H9 (cell line): ENCODE measurements at places on chromosomes 11 and 22. TPM values are rescaled to one million over a fixed set of nuclear protein-coding genes. Genes with fewer than 3 reads are reported as not detected.

The LRRC74B gene
- not detected in 2 replicates for total RNA-seq

The CECR2 gene
- total RNA-seq: 145 and 154 TPM in 2 replicates

The TNNT3 gene
- total RNA-seq: not detected in 2 replicates

The MAPK8IP2 gene
- 5.7 and 5.9 TPM in 2 replicates for total RNA-seq

DNA sequence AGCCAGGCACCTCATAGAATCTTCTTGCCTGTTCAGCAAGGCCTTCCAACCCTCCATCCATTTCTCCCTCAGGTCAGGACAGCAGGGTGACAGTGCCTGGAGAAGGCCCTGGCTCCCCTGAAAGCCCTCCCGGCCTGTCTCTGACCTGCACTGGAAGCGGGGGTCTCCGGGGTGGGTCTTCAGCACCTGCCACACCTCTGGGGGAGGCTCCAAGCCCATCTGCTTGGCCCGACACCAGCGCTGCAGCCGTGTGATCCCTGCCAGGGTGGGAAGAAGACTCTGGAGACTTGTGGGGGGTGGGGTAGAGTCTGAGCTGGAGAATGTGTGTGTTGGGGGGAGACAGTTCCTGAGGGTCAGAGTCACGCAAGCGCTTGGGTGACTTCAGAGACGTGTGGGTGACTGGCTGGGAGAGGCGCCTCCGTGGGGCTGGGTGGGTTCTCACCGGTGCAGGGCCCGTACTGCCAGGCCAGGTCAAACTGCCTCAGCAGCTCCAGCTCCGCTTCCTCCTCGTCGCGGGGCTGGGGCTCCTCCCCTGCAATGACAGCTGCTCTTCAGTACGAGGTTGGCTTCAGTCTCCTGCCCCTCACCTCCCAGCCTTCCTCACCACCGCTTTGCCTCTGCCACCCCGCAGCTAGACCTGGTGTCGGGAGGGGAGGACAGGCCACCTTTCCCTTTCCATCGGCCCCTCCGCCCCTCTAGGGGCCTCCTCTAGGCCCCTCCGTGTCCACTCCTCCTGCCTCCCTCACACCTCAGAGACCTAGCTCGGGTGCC, 615 bp downstream of the POLD4 start:
- H3K36me3 ChIP-seq: no peaks in the 10 kb centered on the region
- no peaks in the 10 kb centered on the region for H3K27me3 ChIP-seq
- H3K27ac ChIP-seq: no peak overlapping the region
- peak; percentile 51 for DNase-seq
- H3K4me1 ChIP-seq: no peaks in the 10 kb centered on the region

DNA sequence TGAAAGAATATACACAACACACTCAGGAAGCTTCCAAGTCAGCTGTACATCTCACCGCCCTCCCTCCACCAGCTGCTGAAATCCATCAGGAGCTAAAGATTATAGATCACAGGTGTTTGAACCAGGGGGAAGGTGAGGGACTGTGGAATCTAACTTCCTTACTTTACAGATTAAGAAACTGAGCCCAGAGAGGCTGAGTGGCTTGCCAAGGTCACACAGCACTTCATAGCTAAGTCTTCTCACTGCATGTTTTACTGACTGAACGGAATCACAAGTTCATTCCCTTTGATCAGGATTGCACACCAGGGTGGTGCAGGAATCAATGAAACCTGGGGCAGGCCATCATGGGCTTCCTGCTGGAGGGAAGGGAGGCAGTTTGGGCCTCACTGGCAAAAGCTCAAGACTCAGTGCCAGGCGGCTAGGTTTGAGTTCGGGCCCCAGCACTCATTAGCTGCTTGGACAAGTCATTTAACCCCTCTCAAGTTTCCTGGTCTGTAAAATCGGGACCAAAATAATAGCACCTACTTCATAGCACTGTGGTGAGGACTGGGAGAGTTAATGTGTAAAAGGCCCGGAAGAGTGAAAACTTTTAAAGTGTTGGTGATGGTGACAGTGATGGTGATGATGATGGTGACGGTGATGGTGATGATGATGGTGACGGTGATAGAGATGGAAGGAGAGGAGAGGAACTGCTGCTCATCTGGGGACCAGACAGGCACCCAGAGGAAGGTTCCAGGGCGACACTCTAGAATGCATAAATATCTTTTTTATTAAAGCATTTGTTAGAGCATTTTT, 8.2 kb downstream of the CD5 start:
- no peak for DNase-seq
- H3K36me3 ChIP-seq: no peaks in the 10 kb centered on the region
- no peaks in the 10 kb centered on the region for H3K27me3 ChIP-seq
- H3K4me1 ChIP-seq: no peaks in the 10 kb centered on the region
- H3K4me3 ChIP-seq: no peak overlapping the region
- H3K27ac ChIP-seq: no peak overlapping the region

DNA sequence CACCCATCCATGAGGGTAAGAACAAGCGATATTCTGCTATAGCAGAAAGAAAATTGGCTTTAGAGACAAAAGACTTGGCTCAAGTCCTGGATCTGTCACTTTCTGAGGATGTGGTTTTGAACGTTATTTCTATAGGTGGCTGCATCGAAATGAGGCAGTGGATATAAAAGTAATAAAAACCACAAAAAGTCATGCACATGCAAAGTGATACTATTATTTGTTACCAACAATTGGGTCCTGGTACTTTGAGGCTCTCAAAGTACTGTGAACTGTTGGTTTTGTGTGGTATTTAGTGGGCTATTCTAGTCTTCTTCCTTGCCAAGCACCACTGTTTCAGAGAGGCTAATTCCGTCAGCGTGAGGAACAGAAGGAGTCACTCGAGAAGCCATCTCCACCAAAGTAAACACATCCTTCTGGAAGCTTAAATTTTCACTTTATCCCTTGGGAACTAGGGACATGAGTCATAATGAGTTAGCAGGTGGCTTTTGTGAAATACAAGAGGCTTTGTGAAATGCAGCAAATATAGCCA, 13.1 kb downstream of the UBASH3B start:
- H3K4me1 ChIP-seq: no peaks in the 10 kb centered on the region
- peaks cover 5% of the 10 kb centered on the region for H3K36me3 ChIP-seq
- no peak overlapping the region for H3K4me3 ChIP-seq
- no peak overlapping the region for H3K27ac ChIP-seq
- no peak for DNase-seq

DNA sequence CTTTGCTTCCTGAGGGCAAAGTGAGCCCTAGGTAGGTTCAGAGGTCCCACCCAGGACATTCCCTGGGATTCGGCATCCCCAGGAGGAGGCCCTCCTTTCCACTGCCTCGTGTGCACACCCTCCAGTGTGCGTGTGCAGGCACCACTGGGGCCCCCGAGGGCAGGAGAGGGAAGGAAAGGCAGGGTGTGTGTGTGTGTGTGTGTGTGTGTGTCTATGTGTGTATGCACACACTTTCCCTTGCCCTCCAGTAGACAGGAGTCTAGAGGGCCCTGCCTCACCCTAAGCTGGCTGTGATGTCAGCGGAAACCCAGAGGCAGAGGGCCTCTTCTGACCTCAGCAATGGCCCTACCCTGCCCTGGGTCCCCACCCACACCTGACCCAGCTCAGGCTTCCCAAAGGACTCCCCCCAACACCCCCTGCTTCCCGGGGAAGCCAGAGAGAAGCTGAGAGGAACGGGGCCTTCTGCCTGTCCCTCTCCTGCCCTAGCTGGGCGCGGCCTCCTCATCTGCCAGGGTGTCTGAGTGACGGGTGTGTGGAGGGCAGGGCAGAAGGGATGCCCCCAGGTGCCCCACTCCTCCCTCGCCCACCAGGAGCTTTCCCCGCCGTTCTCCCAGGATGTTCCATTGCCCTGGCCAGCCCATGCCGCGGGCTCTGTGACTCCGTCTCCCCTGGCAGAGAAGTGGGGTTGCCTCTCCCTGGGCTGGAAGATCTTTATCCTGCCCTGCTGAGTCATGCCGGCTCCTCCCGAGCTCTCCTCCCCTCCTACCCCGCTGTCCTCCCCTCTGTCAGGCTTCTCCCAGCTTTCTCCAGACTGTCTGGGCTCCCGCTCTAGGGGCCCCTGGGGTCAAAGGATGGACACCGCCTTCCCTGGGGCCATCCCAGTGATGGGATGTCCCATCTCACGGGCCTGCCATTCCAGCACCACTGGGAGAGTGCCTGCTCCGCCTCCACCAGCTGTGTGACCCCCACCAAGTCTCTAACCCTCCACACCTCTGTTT, 6.0 kb upstream of the CLCF1 start:
- no peaks in the 10 kb centered on the region for H3K4me1 ChIP-seq
- DNase-seq: no peak
- no peak overlapping the region for H3K27ac ChIP-seq
- H3K4me3 ChIP-seq: no peak overlapping the region; the same call in 2 of the 3 replicates

GRCh38 chr11:84389696-84390095, 1103.5 kb upstream of the CCDC90B start:
- no peaks in the 10 kb centered on the region for H3K4me1 ChIP-seq
- no peak overlapping the region for H3K27ac ChIP-seq
- no peaks in the 10 kb centered on the region for H3K27me3 ChIP-seq
- DNase-seq: no peak
- H3K36me3 ChIP-seq: no peaks in the 10 kb centered on the region

DNA sequence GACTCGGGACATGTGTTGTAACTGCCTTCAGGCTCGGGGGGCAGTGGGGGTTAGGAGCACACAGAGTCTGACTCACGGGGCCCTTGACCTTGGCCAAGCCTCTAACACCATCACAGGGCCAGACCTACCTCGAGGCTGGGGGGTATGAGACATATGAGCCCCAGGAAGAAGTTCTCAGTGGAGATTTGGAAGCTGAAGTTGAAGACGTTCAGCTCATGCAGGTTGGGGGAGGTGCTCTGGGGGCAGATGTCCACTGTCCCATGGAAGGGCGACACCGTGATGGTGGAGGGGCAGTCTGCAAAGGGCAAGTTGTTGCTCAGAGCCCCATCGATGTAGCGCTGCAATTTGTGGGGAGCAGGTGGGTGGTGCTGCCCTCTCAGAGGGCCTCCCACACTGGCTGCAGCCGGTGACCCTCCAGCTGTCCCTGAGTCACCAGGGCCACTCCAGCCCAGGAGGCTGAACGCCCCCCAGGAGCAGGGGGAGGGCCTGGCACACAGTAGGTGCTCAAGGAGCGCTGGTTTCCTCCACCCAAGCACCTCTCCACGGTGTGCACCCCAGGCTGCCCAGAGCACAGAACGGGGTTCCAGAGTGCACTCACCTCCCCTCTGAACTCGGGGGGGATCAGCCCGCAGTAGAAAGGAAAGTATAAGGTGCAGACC, 2.5 kb downstream of the PNPLA5 start:
- H3K4me1 ChIP-seq: no peaks in the 10 kb centered on the region
- no peaks in the 10 kb centered on the region; the same call in 1 of the 2 replicates for H3K27me3 ChIP-seq
- no peak overlapping the region for H3K27ac ChIP-seq

- peaks cover 7% of the 10 kb centered on the region; the same call in 1 of the 2 replicates for H3K36me3 ChIP-seq
- H3K27me3 ChIP-seq: no peaks in the 10 kb centered on the region
- H3K4me1 ChIP-seq: no peaks in the 10 kb centered on the region; the same call in 1 of the 2 replicates
- no peak overlapping the region for H3K27ac ChIP-seq
- no peak for DNase-seq
Measured at GRCh38 chr22:35440129-35440528, 40.2 kb downstream of the MCM5 start.

- peaks cover 25% of the 10 kb centered on the region for H3K36me3 ChIP-seq
- H3K27me3 ChIP-seq: no peaks in the 10 kb centered on the region
- peak overlapping the region; percentile 92 for H3K4me3 ChIP-seq
- no peak overlapping the region for H3K27ac ChIP-seq
- peaks cover 9% of the 10 kb centered on the region; the same call in 1 of the 2 replicates for H3K4me1 ChIP-seq
Measured at GRCh38 chr11:65183201-65183891, 1.6 kb downstream of the CAPN1 start.

DNA sequence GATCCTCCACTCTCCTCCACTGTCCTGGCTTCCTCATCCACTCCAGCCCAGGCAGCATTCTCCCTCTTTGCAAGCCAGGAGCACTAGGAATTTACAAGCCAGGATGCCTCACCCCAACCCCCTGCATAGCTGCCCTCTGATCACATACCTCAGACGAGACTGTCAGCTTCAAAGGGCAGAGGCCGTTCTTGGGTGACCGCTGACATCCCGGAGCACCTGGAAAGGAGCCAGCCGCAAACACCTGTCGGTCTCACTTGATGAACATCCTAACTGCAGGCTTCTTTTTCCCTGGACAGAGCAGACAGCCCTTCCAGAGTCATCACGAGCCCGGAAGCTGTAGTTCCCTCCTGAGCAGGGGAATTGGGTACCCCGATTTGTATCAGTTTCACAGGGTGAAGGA, 451.3 kb upstream of the B3GAT1 start:
- no peaks in the 10 kb centered on the region for H3K36me3 ChIP-seq
- H3K27me3 ChIP-seq: no peaks in the 10 kb centered on the region
- H3K4me1 ChIP-seq: no peaks in the 10 kb centered on the region
- DNase-seq: no peak
- no peak overlapping the region for H3K27ac ChIP-seq

- H3K27ac ChIP-seq: no peak overlapping the region
- peaks cover 3% of the 10 kb centered on the region; the same call in 1 of the 2 replicates for H3K4me1 ChIP-seq
- H3K36me3 ChIP-seq: peaks cover 2% of the 10 kb centered on the region; the same call in 1 of the 2 replicates
Measured at GRCh38 chr11:83019888-83020579, 51.7 kb downstream of the RAB30 start.

DNA sequence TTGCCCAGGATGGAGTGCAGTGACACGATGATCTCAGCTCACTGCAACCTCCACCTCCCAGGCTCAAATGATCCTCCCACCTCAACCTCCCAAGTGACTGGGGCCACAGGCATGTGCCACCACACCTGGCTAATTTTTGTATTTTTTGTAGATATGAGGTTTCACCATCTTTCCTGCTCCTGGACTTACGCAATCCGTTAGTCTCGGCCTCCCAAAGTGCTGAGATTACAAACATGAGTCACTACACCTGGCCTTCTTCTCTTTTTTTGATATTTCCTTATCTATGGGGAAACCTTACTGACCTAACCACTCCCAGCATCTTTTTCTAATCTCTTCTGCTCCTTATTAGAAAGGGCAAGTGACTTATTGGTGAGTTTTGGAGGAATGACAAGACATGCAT, 121.7 kb upstream of the CHORDC1 start:
- H3K4me1 ChIP-seq: no peaks in the 10 kb centered on the region
- no peaks in the 10 kb centered on the region for H3K36me3 ChIP-seq
- H3K27me3 ChIP-seq: no peaks in the 10 kb centered on the region

DNA sequence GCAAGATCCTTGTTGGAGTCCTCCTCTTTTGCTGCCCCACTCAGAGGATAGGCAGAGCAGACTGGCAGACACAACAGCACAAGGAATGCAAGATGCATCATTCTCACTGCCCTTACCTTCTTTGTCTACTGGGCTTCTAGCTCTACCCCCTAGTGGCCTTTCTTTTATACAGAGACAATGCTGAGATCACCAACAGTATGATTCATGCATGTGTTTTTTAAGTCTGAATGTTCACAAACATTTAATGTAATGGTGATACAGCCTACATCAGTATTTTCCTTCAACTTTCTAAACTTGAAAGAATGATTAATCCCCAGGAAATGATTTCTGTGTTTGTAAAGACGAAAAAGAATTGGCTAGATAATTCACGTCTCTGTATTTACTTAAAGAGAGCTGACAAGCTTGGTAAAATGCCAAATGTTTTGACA, at the start of gene MMP10:
Gene MMP10, minus strand, starts transcription at position 138 of the 428 bp plus-strand sequence. Its CDS starts 37 bp downstream, at position 101.
- no peak within 1 kb of the TSS; the same call in 1 of the 2 replicates for H3K4me3 ChIP-seq
- H3K27ac ChIP-seq: no peak within 1 kb of the TSS
- H3K27me3 ChIP-seq: no peaks in the 10 kb centered on the region
- peaks cover 2% of the 10 kb centered on the region; the same call in 1 of the 2 replicates for H3K4me1 ChIP-seq
- no peaks in the 10 kb centered on the region for H3K36me3 ChIP-seq

- no peak for DNase-seq
- H3K27ac ChIP-seq: no peak overlapping the region
- 0 out of 3 replicates have a peak, but pooled peaks cover 1% of the 10 kb centered on the region for H3K36me3 ChIP-seq
- H3K4me3 ChIP-seq: no peak overlapping the region
Measured at GRCh38 chr11:8829556-8829955, 81.4 kb upstream of the AKIP1 start.
